Pancreas (tissue), 10 donors: ENCODE measurements at places on chromosomes 16 and 17. TPM values are rescaled to one million over a fixed set of nuclear protein-coding genes. Genes with fewer than 3 reads are reported as not detected.
A peak's percentile ranks its signal among the peaks of the same experiment; 100 is the strongest.

DNA sequence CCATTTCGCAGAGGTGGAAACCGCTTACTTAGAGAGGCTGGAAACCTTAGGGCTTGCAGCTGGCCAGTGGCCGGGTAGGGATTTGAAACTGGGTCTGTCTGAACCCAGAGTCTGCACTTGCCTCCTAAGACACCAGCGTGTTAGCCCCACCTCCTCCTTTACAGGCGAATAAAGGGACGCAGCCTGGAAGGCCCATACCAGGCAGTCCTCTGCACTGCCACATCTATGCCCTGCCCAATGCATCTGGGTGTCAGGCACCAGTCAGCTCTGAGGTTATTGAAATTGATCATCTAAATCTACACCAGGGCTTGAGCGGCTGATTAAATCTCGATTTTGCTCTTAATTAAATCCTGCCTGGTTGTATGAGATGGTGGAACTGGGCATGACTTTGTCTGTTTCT lies 19.9 kb upstream of the NAGS start:
- no peak for DNase-seq

The SEPTIN1 gene
- 3.3 TPM for polyA plus RNA-seq

- no peak for DNase-seq
These were observed 17.6 kb upstream of the LGALS9 start for GRCh38 chr17:27613433-27613832.

The TP53 gene
- 10.8 TPM for polyA plus RNA-seq

DNA sequence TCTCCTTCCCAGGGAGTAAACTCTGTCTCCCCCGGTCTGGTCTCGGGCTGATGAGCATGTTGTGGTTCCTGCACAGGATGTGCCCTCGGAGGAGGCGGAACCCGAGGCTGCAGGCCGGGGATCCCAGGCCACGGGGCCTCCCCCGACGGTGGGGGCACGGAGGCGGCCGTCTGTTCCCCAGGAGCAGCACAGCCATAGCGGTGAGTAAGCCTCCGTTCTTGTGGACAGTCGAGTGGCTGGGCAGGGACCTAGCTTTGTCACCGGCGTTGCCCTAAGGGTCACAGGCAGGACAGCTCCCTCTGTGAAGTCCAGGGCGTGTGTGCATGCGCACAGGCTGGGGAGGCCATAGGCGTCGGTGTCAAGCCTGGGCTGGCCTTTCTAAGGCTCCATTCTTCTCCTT lies 3.5 kb downstream of the ZNF213 start:
- DNase-seq = no peak

The MPV17L gene
- 15.6 TPM for polyA plus RNA-seq

DNA sequence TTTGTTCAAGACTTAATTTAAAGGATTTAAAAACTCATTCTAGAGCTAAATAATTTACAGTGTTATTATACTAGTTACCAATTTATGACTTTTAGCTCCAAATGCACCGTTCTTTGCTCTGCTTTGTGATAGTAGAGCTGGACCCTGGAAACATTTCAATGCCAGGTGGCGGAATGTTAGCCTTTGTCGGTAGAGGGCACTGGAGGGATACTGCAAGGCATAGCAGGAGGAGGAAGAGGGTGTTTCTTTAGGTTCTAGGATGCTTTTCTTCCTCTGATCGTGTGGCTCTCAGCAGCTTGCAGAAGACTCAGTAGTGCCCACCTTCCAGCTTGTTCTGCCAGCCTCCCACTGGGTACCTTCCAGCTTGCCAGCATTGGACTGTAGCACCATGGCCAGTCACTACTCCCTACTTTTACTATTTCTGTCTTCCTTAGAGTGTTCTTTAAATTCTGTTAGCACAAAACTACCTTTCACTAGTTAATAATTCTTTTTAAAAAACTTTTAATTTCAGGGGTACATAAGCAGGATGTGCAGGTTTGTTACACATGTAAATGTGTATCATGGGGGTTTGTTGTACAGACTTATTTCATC lies 325.3 kb downstream of the UTP18 start:
- DNase-seq = no peak

- DNase-seq = no peak
These were observed 40.6 kb upstream of the PITPNM3 start for GRCh38 chr17:6596941-6597340.

DNA sequence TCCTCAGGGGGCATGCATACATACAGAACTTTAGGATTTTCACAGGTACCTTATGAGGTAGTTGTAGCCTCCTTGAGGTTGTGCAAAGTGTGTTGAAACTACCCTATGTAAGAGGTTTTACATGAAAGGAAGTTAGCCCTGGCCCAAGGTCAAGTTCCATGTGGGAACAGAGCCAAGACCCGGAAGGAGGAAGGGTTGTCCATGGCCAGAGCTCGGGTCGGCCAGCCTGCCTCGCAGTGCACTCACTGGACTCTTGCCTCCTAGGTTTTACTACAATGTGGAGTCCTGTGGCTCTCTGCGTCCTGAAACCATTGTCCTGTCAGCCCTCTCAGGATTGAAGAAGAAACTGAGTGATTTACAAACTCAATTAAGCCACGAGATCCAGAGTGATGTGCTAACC lies 8.2 kb downstream of the POLR2C start:
- peak; percentile 68 for DNase-seq

GRCh38 chr17:81323411-81323868 lies 28.3 kb upstream of the SLC38A10 start:
- no peak for DNase-seq

GRCh38 chr17:57045868-57046704 lies 39.0 kb upstream of the AKAP1 start:
- peak; percentile 63 for DNase-seq

DNA sequence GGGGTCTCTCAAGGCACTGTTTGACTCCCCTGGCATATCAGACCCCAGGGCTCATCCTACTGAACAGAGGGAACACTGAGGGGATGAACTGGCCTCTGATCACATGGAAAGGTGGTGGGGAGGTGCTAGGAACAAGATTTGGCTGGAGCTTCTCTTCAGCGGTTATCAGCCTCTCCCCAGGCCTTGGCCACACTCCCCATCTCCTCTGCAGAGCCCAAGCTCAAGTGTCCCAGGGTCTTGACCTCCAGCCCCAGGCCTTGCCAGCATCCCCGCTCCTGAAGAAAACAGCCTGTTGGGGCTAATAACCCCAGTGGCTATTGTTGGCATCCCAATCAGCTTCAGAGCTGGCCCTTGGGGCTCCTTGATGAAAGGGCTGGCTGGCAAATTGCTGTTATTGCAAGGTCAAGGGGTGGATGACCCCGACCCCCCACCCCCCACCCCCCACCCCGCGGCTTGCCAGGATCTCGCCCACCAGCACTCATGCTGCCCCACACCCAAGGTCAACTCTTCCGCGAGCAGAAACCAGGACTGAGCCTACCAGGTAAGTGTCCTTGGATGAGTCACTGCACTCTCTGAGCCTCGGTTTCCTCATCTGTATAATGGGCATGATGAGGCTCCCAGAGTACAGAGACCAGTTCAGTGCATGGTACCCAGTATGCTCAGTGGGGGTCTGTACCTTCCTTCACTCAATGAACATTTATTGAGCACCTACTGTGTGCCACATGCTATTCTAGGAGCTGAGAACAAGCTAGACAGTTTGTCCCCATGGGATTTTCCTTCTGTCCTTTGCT lies 18.8 kb upstream of the FAM83G start:
- no peak for DNase-seq

The NKD1 gene
- 1.1 TPM for polyA plus RNA-seq

GRCh38 chr17:3049705-3050295 lies 13.6 kb downstream of the OR1D5 start:
- DNase-seq = no peak

GRCh38 chr17:76672270-76672851 lies 28.8 kb upstream of the ST6GALNAC1 start:
- DNase-seq = no peak
